ENCODE measurements at places on chromosomes 11 and 22.

DNA sequence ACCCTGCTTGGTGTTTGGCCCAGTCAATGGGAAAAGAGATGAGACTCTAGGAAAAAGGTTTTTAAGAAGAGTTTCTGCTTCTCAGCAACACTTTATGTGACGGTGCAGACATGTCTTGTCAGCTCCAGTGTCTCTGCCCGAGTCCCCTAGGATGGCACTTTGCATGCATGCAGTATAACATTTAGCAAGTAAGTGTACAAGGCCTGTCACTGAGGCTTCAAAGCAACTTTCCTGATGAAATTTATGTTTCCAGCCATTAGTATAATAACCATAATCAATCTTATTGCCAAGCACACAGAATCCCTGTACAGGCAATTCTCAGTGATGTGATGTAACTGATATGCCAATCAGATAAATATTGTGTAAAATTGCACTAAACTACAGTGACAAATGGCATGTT lies 248.1 kb upstream of the PLET1 start:
- no peak for DNase-seq

DNA sequence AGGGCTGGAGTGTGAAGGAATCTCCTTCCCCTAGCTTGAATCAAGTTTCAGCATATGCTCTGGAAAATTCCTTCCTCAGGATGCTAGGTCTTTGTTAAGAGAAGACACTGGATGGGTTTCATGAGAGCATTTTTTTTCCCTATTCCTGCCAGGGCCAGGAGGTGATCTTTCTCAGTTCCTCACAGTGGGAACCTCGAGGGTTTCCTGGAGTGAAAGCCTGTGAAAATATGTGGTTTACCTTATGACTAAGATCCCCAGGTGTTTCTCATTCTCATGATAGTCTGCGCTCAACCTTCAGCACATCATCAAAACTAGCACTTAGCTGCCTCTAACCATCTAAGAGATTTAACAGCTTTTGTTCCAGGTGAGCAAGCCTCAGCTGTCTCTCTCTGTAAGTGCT lies 985.3 kb upstream of the FAT3 start:
- DNase-seq: no peak

GRCh38 chr22:22878211-22878570 lies 9.4 kb upstream of the IGLL5 start:
- no peak for DNase-seq

DNA sequence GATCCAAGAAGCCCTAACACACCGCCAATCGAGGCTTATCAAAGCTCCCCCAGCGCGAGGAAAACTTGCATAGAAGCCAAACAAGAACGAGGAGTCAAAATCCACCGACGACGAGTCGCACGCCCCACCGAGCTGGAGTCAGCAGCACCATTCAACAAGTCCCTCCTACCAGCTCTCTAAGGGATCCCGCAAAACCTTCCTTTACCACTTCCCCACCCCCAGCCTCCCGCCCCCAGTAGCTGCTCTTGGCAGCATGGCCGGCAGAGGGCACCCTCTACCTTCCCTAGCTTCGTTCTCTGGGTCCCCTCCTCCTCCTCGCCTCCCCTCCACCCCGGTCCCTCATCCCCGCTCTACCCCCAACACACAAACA lies 1.4 kb downstream of the BDNF start:
- DNase-seq: no peak

DNA sequence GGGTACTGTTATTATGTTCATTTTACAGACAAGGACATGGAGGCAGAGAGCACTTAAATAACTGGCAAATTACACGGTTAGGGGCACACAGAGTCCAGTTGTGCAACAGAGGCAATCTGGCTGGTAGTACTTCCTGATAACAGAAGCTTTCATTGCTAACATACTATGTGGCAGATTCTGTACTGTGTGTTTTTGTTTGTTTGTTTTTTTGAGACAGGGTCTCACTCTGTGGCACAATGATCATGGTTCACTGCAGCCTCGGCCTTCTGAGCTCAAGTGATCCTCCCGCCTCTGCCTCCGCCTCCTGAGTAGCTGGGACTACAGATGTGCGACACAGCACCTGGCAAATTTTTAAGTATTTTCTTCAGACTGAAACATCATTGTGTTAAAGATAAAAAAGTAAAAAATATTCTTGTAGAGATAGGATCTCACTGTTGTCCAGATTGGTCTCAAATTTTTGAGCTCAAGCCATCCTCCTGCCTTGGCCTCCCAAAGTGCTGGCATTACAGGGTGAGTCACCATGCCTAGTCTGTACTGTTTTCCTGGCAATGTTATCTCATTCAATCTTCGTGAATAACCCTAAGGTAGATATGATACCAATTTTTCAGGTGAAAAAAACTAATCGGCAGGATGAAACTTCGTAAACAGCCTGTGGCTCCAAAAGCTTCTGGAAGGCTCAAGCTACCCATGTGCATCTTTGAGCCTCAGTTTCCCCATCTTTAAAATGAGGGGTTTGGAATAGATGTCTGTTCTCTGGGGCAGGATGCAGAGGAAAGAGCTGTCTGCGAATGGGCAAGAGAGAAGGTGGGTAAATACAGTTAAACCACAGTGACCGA lies 921 bp upstream of the NUCB2 start:
- DNase-seq: no peak

Measured in stimulated activated CD4-positive, alpha-beta T cell treated with anti-CD3 and anti-CD28 coated beads, Interleukin-1b, Interleukin-23, amount 100 ng/mL, for 1 hour (primary cell).